Spinal cord (tissue), 10 donors: ENCODE measurements at places on chromosomes 7 and 10.

- peak; percentile 86 for DNase-seq
Measured at GRCh38 chr7:45917658-45918057, 3.4 kb downstream of the IGFBP3 start.

DNA sequence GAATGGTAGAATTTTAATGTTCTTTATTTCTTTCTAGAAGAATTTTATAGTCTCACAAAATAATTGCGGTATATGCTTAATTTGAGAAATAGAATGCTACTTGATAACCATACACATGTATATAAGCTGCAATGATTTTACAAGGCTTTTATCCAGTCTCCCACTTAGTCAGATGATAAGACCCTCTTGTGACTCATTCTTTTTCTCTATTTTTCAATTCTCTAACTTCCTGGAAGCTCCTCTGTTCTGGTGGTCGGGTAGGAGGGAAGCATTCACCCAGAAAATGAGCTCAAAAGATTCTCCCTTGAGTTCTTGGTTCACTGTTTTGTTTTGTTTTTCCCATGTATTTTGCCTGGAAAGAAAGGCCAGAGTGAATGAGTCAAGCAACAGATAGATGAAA, 546.6 kb downstream of the INHBA start:
- no peak for DNase-seq

- DNase-seq: no peak
Measured at GRCh38 chr7:150371131-150371995, 2.7 kb downstream of the REPIN1 start.

DNA sequence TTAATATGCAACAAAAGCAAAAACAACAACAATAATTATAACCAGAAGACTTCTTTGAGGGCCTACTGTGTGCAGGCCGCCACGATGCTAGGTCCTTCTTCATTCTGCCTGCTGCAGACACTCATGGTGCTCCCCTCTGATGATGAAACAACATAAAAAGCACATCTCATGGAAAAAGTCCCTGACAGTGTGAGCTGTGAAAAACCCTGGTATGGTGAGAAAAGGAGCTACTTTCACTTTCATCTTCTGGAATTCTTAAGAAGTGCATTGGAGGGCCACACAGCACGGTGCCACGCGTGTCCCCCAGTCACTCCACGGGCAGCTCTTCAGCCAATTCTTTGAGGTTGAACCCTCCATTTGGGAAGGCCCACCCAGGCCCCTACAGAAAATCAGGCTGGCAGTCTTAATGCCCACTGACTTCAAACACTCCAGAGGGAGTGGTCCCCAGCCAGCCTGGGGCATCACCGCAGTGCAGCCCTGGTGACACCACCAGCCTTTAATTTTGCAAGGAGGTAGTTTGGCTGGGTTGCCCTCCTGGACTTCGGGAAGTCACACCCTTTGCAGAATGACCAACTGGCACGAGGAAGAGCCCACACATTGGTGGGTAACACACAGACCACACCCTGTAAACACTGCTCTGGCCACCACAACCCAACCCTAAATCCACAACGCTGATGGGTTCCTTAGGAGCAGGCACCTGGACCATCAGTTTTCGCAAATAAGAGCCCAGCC, 7.7 kb downstream of the KCNMA1 start:
- no peak for DNase-seq

- no peak for DNase-seq
Measured at GRCh38 chr10:3893901-3894563, 109.0 kb upstream of the KLF6 start.

DNA sequence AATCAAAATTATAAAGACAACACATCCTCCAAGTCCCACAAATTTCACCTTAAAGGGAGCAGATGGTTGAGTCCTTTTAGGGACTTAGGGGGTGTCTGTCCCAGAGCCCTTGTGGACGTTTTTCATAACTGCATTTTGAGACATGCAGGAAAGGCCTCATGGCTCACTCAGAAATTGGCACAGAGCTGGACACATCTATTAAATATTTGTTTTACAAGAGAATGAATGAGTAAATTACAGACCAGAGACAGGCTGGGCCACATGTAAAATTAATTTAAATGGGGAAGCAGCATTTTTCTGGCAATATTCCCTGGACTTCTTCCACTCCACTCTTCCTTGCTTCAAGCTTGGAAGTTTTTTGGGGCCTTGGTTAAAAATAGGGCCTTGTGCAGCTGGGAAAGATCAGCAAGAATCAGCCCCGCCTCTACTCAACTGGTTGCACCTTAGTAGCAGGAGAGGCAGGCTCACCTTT, 20.0 kb downstream of the LAMB1 start:
- DNase-seq: no peak
